Liver (tissue), 10 donors: ENCODE measurements at places on chromosomes 13 and 19. TPM values are rescaled to one million over a fixed set of nuclear protein-coding genes. Genes with fewer than 3 reads are reported as not detected.

POMP gene
- 32.2 TPM for total RNA-seq

FBXO27 gene
- 4.3 TPM for total RNA-seq

ADAMTS10 gene
- total RNA-seq, result 4.7 TPM

ZNF324B gene
- total RNA-seq, result 3.8 TPM

LRRC63 gene
- 0.84 TPM for total RNA-seq

UGGT2 gene
- 23.0 TPM for total RNA-seq

SRRM5 gene
- total RNA-seq, result 0.08 TPM

F10 gene
- total RNA-seq, result 110 TPM

KIR2DL1 gene
- total RNA-seq, result 0.17 TPM

FLT3LG gene
- 1.8 TPM for total RNA-seq

GRCh38 chr19:22517496-22518411 is 95.6 kb upstream of the ZNF98 start:
- no peak for DNase-seq

DNA sequence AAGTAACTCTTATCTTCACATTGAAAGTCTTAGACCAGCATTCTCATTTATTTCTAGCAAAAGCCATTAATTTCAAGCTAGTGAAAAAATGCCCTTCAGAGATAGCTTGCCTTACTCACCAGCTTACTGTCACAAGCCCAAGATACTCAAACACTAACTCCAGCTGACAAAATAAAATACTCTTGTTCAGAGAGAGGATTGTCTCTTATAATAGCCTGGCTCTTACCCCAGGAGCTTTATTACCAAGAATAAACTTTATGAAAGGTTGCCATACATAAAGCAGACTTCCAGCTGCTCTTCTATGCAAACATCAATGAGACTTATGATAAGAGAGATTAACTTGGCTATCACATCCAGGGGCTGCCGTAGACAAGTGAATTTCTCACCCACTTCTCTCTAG is 53.6 kb downstream of the XPO4 start:
- DNase-seq, result no peak

GRCh38 chr13:43237616-43238015 is 214.2 kb downstream of the DNAJC15 start:
- DNase-seq, result no peak

GRCh38 chr19:40378509-40378908 is 11.5 kb downstream of the HIPK4 start:
- no peak for DNase-seq

GRCh38 chr13:82358284-82358683 is 1524.0 kb downstream of the SLITRK1 start:
- no peak for DNase-seq

DNA sequence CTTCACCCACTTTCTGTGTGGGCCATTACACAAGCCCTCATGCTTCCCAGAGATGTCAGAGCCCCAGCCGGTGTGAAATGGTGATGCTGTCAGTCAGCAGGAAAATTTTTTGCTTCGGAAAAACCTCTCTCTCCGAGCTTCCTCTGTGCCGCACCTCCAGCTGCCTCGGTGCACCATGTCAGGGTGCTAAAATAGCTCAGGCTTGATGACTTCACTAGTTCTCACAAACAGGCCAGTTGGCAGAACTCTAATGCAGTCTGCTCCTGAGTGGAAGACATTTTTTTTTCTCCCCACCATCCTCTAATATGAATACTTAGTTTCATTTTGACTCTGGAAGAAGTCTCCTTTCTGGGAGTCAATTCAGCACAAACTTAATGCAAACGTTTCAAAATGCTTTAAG is 71.3 kb downstream of the KLF12 start:
- no peak for DNase-seq

GRCh38 chr13:111895896-111896821 is 170.8 kb upstream of the SOX1 start:
- DNase-seq, result no peak

DNA sequence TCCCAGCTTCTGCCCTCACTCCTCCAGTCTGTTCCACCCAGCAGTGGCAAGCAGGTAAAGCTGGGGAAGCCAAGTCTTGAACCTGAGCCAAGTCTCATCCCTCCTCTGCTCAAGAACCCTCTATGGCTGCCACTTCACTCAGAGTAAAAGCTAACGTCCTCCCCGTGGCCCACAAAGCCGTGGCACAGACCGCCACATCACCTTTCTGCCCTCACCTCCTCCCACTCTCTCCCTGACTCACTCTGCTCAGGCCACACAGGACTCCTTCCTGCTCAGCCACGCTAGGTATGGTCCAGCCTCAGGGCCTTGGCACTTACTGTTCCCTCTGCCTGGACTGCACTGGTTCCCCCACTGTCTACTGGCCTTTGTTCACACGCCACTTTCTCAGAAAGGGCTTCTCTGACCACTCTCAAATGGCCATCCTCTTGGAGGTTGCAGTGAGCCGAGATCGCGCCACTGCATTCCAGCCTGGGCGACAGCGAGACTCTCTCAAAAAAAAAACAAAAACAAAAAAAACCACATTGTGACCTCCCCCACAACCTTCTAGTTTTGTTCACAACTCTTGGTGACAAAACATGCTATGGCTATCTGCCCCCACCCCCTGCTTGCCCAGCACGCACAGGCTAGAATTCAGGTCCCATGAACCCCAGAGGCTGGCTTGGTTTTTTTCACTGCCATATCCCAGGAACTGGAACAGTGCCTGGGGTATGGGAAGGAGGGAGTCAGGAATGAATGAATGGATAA is 15.8 kb downstream of the NDUFB7 start:
- no peak for DNase-seq

DNA sequence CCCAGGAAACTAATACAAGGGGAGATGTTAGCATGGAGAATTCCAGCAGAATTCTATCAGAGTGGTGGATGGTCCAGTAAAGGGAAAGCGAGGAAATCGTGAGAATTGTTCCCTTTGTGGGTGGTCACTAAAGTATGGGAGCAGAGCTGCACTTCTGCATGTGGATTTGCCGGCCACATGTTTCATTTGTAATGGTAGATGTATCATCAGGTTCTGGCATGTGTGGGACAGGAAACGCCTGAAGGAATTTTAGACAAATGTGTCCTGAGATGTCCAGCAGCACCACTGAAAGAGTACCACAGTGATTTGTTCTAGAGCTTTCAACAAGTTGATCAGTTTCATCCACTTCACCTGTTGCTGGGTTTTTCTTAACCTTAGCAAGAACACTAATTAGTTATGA is 308.4 kb downstream of the SHISA2 start:
- no peak for DNase-seq

GRCh38 chr19:28019371-28019770 is 1193.6 kb downstream of the UQCRFS1 start:
- DNase-seq, result no peak
